GM13976 (cell line): ENCODE measurements at places on chromosomes 6 and 20.

- no peak for DNase-seq
Measured at GRCh38 chr20:9989066-9989724, 45.6 kb upstream of the ANKEF1 start.

DNA sequence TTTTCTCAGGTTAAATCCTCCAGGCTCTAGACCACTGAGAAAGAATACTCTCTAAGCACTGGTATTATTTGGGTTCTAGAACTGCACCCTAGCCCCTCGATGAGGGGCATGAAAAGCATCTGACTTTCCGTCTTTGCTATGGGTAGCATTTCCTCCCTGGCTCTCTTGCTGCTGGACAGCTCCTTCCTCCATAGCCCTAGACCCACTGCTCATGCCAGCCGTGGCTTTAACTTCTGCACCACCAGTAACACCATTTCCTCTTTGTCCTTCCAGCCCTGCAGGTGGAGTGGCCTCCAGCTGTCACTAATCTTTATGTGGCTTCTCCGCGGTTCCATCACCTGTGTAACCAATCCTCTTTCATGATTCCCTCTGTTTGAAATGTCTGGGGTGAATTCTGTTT, 194.9 kb downstream of the SCP2D1 start:
- DNase-seq: no peak

DNA sequence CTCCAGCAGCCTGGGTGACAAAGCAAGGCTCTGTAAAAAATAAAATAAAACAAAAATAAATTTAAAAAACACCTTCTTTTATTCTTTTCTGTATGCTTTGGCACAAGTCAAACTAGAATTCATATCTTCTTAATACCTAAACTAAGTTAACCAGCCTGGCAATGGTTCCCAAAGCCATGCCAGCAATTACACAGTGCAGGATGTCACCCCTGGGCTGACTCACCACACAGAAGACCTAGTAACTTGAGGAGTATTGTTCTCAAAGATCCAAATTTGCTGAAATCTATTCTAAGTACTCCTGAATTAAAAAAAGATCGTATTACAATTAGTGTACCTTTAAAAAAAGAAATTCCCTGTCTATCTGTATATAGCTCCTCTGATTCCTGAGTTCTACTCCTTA, 162.7 kb upstream of the SGK1 start:
- no peak for DNase-seq

DNA sequence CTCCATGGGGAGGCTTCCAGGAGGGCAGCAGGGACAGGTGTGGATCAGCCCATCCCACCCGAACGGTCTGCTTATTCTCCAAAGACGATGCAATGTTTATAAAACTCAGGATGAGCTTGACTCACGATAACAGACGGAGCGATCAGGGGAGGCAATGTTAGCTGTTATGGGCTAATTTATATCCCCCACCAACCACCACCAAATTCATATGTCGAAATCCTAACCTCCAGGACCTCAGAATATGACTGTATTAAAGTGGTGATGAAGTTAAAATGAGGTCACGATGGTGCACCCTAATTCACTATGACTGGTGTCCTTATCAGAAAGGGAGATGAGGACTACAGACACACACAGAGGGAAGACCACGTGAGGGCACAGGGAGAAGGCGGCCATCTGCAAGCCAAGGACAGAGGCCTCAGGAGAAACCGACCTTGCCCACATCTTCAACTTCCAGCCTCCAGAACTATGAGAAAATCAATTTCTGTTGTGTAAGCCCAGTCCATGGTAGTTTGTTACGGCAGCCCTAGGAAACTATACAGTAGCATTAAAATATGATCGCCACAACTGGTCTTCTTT, 7.0 kb downstream of the ADTRP start:
- no peak for DNase-seq

GRCh38 chr6:135423649-135424128, 73.9 kb downstream of the AHI1 start:
- peak; percentile 44 for DNase-seq

GRCh38 chr20:57475388-57476083, 49.4 kb downstream of the CTCFL start:
- DNase-seq: no peak

- DNase-seq: peak; percentile 54
Measured at GRCh38 chr6:7899101-7899888, 11.3 kb downstream of the TXNDC5 start.

DNA sequence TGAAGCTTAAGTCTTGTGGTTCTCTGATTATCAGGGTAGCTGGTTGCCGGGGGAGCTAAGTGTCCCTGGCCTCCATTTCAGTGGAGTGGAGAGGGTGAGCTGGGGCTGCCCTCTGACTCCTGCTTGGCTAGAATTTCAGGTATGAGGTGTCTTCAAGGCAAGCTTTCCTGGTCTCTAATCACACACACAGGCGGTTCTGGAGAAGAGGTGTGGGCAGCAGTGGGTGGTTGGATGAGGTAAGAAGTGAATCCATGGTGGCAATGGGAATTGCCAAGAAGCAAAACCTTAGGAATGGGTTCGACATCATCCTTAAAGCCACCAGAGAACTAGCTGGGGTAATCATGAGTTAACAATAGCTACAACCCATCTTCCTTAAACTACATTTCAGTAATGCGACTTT, 157.6 kb downstream of the CARMIL1 start:
- DNase-seq: no peak

DNA sequence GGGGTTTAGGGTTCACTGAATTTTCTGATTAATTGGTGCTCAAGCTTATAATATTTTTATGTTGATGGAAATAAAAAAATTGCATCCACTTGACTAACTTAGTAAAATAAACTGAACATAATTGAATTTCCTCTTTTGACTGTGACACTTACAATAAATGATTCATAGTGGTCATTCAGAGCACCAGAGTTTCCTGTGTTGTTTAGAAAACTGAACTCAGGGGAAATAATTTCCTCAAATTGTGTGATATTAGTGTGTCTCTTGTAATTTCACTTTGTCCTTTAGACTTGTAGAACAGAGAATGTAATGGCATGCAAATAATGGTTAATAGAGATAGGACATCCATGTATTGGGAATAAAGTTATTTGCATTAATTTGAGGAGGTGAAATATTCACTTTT, 319.7 kb upstream of the MAN1A1 start:
- no peak for DNase-seq

DNA sequence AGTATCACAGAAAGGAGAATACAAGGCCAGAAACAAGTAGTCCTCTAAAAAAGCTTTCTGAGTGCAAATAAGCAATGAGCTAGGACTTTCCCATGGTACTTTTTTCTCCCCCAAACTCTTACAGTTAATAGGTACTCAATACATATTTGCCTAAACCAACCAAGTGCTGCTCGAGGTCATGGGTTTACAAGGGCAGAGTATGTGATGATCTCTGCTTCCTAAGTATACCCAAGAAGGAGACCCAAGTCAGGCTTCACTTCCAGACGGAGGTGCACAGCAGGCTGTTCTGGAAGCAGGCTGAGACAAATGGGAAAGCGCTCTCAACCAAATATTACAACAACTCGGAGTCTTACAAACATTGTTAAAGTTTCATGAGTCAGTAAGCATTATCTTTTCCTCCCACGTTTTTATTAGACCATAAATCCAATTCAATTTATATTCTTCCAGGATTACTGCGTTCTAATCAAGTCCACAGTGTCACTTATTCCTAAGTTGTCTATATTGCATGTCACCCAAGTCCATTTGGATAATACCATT, 8.1 kb downstream of the FYN start:
- no peak for DNase-seq

DNA sequence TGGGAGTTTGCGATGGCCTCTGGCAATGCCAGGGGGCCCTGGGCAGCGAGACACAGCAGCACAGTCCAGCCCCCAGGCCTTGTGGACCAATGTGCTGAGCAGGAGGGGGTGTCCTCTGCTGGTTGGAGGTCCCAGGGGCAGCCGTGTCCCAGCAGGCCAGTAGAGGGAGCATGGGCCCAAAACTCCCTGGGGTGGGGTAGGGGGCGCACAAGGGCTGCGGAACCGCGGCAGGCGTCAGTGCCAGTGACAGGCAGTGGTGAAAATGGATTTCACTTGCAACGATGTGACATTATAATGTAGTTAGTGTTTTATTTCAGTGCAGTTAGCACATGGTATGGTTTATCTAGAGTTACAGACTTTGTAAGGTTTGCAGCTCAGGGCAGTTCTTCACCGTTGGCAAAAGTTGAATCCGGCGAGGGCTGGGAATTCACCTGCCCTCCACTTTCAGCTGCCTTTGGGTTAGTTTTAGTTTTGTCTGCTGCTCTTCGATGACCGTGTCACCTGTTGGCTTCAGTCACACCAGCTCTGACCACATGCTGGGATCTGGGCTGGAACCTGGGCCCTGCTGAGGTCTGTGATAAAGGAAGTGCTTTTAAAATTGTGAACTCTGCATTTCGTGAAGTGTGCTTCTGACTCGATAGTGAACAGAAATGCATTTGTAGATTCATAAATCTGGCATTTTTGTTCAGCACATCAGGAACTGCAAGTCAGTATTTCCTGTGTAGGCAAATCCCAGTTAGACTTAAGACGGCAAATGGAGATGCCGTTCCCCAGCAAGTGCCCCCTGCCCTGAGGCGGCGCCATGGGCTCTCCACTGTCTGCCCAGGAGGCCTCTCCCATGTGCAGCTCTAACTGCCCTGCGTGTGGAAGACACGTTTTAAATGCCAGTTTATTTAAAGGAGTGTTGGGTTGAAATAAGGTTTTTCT, 46.8 kb downstream of the PYGB start:
- DNase-seq: peak; percentile 88

GRCh38 chr6:126804332-126805064, 314.0 kb upstream of the RSPO3 start:
- DNase-seq: peak; percentile 15

- DNase-seq: peak; percentile 50
Measured at GRCh38 chr6:136923116-136923953, 1.2 kb downstream of the SLC35D3 start.

DNA sequence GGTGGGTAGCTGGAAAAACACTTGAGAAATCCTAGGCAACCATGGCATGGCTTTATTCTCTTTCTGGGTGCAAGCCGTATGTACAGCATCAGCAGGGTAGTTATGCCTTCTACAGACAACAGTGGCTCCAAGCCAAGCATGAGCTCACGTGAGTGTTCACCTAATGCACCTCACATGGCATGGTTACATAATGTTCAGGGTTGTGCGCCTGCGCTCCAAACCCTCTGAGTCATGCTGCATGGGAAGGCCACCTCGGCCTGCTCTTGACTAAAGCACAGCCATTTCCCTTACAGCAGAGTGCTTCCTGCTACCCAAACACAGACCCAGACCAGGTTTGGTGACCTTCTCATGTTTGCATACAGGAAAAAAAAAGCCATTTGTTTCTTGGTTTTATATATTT, 96.2 kb downstream of the VIP start:
- no peak for DNase-seq

DNA sequence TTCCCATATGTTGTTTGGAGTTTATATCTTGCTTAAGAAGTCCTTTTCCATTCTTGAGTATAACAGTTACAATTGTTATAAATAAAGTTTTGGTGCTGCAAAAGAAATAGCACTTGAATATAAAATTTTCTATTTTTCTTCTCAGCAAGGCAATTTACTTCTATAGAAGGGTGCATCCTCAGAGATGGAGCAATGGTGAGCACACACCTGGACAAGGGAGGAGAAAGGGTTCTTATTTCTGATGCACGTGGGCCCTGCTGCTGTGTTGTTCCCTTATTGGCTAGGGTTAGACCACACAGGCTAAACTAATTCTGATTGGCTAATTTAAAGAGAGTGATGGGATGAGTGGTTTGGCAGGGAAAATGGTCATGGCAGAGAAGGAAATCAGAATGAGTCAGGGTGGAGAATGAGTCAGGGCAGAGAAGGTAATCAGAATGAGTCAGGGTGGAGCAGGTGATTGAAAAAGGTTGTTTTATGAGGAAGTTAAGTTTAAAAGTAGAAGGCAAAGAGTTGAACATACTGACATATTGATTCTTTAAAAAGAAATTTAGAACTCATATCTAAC, 38.0 kb downstream of the CST8 start:
- DNase-seq: no peak

DNA sequence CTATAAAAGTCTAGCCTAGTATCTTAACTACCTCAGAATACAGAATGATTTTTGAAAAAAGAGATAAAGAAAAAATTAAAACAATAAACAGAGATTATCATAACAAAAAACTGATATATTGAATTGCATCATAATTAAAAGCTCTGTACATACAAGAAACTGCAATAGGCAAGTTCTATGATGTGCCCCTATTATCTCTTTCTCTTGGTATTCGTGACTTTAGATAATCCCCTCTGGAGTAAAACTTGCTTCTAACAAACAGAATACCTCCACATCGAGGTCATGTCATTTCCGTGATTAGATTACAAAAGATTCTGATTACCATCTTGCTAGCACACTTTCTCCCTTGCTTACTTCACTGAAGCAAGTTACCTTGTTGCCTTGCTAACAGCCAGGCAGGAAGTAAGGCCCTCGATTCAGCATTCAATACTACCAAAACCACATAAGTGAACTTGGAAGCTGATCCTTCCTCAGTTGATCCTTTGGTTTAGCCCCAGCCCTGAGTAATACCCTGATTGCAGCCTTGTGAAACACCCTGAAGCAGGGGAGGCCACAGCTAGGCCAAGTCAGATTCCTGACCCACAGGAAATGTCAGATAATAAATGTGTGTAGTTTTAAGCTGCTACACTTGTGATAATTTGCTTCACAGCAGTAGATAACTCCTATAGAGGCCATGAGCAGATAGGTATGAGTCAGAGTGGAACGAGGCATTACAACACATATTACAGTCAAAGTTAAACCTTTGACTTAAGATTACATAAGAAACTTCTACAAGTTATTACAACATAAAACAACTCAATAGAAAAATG, 53.7 kb upstream of the TMX4 start:
- no peak for DNase-seq

- no peak for DNase-seq
Measured at GRCh38 chr6:100724222-100724621, 156.9 kb downstream of the ASCC3 start.

GRCh38 chr6:3841711-3842565, 7.2 kb upstream of the FAM50B start:
- no peak for DNase-seq

GRCh38 chr6:37741757-37742400, 44.2 kb upstream of the MDGA1 start:
- peak; percentile 45 for DNase-seq

- no peak for DNase-seq
Measured at GRCh38 chr20:41837669-41838224, 219.6 kb upstream of the CHD6 start.

- no peak for DNase-seq
Measured at GRCh38 chr20:13054011-13054410, 45.2 kb downstream of the SPTLC3 start.
